ENCODE measurements at places on chromosomes 12 and 14.

DNA sequence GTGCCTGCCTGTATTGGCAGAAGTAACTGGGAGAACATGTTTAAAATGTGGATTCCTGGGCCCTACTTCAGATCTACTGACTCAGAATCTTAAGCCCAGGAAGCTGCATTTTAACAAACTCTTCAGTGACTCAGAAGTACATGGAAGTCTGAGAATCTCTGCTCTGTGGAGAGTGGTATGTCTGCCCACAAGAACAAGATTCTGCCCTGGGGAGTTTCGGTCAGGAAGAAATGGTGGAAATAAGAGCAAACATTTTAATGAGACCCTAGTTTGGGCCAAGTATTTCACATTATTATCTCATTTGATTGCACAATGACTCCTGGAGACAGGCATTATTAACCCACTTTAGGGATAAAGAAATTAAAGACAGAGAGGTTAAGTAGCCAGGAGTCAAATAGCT lies 8.2 kb downstream of the ALDH1L2 start:
- no peak for DNase-seq

DNA sequence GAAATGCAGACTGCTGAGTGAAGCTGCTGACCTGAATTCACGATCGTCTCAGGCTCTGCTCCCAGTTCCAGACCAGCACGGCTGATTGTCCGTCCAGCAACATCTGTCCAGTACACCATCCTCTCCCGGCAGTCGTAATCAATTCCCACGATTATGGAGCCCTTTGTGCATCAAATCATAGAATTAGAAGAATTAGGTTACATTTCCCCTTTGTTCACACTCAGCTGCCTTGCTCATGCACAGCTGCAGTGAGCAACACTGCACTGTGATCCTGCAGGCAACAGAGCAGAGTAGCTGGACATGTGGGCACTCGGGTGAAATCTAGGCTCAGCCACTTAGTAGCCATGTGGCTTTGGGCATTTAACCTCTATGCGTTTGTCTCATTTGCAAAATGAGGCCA lies 22.2 kb downstream of the RTRAF start:
- DNase-seq: no peak

GRCh38 chr14:94573475-94574277 lies 7.5 kb upstream of the SERPINA5 start:
- no peak for DNase-seq

DNA sequence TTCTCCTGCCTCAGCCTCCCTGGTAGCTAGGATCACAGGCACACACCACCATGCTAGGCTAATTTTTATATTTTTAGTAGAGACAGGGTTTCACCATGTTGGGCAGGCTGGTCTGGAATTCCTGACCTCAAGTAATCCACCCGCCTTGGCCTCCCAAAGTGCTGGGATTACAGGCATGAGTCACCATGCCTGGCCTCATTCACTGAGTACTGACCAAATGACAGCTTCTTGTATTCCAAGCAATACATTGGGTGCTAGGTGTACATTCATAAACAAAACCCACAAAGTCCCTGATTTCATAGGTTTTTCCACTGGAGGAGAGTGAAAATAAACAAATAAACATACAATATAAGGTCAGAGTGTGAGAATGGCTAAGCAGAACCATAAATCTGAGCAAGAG lies 136.3 kb downstream of the HELB start:
- no peak for DNase-seq
